ENCODE measurements at places on chromosomes 13 and 19.

- no peak for DNase-seq
Observed at GRCh38 chr19:41870401-41870873, 6.6 kb upstream of the CD79A start.

GRCh38 chr13:89066868-89067466 is 1395.8 kb downstream of the SLITRK5 start:
- DNase-seq: peak; percentile 31

DNA sequence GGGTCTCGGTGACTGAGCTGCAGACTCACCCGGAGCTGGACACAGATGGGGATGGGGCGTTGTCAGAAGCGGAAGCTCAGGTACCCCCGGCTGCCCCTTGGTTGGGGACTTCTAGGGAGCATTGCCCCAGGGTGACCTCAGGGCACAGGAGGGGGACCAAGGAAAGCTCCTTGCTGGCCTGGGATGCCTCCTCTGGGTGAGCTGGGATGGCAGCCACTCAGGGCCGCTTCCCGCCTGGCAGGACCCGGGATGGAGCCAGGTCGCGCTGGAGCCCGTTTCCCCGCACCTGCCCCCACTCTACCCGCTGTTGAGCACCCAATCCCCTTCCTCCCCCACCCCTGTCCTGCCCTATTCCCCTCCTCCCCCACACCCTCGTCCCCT is 10.8 kb downstream of the PRKCSH start:
- DNase-seq: no peak

- no peak for DNase-seq
Observed at GRCh38 chr13:75445717-75446499, 36.1 kb downstream of the TBC1D4 start.

- DNase-seq: no peak
Observed at GRCh38 chr19:19179548-19180441, 9.7 kb upstream of the MEF2B start.

- no peak for DNase-seq
Observed at GRCh38 chr19:17125062-17125727, 49.6 kb downstream of the MYO9B start.

- DNase-seq: peak; percentile 24
Observed at GRCh38 chr19:16076154-16076957, at the start of gene TPM4. TPM4 (plus strand) TSS chr19:16076495; CDS start chr19:16076566, 71 bp downstream.

- DNase-seq: no peak
Observed at GRCh38 chr13:110915874-110916206, 971 bp upstream of the ANKRD10 start.

GRCh38 chr19:48239582-48240141 is 16.1 kb downstream of the CARD8 start:
- DNase-seq: no peak

DNA sequence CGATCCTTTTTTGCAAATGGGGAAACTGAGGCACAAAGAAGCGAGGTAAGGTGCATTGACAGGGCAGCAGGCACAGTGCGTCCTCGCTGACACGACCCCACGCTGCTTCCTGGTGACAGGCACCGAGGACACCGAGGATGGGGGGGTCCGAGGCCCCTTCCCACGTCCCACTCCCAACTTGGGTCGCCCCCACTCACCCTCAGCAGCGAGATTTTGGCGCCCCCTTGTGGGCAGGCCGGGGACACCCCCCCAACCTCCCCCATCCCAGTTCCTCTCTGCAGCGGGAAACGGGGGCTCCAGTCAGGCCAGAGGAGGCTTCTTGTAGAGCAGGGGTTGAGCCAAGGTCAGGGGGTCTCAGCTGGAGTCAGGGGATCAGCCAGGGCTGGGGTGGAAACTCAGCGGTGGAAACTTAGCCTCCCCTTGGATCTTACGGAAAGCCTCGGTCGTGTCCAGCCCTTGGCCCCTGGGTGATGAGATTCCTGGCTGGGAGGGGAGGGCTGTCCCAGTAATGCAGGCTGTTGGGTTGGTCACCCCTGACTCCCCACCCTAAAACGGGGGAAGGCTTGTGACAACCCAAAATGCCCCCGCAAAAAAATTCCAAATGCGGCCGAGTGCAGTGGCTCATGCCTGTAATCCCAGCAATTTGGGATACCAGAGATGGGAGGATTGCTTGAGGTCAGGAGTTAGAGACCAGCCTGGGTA is 8.2 kb downstream of the SMIM24 start:
- DNase-seq: no peak

- DNase-seq: peak; percentile 83
Observed at GRCh38 chr13:43786766-43787517, at the start of gene ENOX1. ENOX1 (minus strand) TSS chr13:43786972.

GRCh38 chr13:50464349-50465251 is 378.9 kb downstream of the DLEU7 start:
- DNase-seq: no peak

DNA sequence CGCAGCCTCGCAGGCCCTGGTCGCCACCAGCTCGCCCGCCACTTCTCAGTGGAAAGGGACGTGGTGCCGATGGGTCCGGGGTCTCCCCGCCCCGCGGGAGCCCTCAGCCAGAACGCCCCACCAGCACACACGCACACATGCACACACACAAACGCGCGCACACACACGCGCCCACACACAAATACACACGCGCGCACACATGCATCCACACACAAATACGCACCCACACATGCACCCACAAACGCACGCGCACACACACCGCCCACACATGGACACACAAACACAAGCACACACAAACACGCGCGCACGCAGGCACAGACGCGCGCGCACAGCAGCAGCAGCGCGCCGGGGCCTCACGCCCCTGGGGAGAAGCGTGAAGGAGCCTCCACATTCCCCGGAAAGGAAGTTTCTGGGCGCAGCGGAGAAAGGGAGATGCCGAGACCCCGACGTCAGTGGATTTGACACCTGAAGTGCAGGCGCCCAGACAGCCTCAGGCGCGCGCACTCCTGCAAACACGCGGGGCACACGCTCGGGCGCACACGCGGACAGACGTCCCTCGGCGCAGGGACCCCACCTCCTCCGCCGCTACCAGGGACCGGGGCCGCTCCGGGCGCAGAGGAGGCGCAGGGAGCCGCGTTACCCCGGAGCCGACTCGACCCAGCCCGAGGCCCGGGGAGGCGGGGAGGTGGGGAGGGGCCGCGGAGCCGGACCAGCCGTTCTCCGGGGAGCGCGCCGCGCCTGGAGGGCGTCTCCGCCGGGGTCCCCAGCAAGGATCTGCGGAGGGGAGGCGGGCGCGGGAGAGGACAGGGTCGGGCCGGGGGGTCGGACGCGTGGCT is 622 bp downstream of the RASA3 start:
- DNase-seq: no peak

- DNase-seq: no peak
Observed at GRCh38 chr13:79405501-79405830, 589 bp downstream of the RBM26 start.

DNA sequence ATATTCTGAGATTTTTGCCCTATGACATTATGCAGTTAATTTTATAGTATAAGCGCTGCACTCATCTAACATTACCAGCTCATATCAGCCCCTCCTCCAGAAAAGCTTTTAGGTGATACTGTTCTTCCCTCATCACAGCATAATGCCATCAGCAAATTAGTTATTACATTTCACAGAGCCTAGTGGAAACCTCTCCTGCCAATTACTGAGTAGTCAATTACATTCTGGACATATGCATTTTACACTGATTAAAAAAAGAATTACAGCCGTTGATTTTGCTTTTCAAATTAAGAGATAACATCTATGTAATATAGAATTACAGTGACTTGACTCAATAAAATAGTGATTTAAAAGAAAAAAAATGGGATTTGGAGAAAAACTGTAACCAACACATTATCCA is 542.1 kb downstream of the UQCRFS1 start:
- DNase-seq: no peak

DNA sequence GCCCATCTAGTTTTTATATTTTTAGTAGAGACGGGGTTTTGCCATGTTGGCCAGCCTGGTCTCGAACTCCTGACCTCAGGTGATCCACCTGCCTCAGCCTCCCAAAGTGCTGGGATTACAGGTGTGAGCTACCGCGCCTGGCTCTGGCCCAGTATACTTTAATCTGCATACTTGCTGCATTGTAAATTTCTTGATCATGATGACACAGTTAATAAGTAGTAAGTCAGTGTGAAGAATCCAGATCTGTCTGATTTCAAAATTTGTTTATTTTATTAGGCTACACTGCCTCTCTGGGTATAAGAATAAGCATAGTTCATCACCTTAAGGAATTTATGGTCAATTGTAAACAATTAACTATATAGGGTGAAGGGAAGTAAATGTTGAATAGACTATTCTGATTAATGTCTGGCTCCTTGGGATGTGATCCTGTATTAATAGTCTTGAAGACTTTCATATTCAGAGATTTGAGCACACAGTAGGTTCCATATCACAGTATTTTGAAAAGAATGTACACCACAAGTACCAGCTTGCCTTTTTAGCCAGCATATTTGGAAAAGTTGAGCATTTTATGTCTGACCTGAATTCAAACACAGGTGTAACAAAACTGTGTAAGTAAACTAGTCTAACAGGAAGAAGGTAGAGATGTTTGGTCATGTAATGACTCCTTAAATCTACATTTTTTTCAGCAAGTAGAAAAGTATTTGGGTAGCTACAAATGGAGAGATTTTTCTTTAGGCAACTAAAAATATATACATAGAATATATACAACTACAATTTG is 7.4 kb downstream of the ARHGAP35 start:
- DNase-seq: no peak

DNA sequence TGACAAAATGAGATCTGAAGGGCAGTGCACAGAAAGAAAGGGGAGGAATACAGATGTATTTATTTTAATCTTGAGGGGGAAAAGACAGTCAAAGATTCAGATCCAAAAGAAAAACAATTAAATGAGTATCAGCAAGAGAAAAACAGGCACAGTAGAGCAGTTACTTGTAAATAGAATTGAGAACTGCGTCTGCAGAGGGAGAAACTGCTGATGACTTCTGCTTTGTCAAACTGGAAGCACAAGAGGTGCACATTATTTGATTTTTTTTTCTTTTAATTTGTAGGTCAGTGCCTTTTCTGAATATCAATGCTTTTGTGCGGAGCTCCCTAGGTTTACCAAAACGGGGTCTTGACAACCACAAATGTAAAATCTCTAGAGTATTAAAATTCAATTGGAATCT is 37.3 kb downstream of the EFNB2 start:
- DNase-seq: no peak

- DNase-seq: no peak
Observed at GRCh38 chr13:94169454-94170144, 309.9 kb downstream of the DCT start.

GRCh38 chr19:29833614-29834261 is 21.9 kb downstream of the CCNE1 start:
- no peak for DNase-seq

- DNase-seq: no peak
Observed at GRCh38 chr13:73189776-73190175, 131.0 kb downstream of the KLF5 start.

GRCh38 chr19:5953680-5954213 is 24.2 kb downstream of the RANBP3 start:
- DNase-seq: no peak

- DNase-seq: no peak
Observed at GRCh38 chr19:17266589-17266974, 661 bp upstream of the BABAM1 start.

DNA sequence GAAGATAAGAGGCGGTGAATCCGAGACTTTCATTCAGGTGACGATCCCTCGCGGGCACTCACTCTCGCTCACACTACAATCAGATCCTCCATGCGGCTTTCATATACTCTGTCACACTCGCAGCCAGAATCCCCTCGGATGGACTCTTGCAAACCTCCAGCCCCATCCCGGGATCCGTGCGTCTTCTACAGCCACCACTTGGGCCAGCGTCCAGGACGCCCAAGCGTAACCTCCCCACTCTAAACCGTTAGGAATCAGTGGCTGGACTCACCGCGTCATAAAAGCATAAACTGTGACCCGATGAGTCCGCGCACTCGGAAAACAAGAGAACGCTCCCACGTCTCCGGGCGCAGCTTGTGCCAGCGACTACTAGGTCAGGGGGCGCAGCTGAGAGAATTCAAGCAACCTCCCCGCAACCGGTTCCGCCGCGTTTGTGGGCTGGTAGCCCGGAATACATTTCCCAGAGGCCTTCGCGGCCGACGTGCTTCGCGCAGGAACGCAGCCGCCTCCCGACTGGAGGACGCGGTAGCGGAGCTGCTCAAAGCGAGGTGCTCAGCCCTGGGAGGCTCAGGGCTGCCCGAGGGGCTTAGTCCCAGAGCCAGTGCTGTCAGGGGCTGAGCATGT is 27.6 kb downstream of the ZNF607 start:
- peak; percentile 81 for DNase-seq

- DNase-seq: no peak
Observed at GRCh38 chr13:96803456-96804100, 190.7 kb downstream of the OXGR1 start.

GRCh38 chr13:66098931-66099628 is 1131.1 kb downstream of the PCDH9 start:
- DNase-seq: no peak

DNA sequence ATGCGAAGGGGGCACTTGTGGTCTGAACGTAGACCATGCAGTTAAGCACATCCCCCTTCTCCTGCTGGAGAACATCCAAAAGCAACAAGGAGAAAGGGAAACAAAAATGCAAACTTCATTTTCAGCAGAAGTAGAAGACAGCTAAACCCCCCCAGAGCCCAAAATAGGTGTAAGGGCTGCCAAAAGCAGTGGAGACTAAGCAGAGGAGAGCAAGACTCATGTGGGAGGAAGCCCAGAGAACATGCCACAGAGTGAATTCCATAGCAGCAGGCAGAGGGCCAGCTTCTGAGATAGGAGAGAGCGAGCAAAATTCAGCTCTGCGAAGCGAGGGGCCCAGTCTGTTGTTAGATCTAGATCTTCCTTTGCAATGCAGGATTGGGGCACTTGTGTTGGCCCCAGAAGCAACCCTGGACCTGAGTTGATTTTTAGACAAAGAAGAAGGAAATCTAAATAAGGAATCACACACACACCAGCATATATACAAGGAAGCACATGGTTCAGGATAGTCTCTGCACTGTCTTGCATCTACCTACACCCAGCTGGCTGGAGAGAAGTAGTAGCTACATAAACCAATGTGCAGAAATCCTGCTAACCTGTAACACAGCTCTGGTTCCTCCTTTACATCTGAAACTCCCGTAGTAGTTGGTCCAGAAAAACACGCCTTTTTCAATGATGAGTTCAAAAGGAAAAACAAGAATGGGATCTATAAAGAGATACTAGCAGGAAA is 199.6 kb downstream of the SPRY2 start:
- no peak for DNase-seq

DNA sequence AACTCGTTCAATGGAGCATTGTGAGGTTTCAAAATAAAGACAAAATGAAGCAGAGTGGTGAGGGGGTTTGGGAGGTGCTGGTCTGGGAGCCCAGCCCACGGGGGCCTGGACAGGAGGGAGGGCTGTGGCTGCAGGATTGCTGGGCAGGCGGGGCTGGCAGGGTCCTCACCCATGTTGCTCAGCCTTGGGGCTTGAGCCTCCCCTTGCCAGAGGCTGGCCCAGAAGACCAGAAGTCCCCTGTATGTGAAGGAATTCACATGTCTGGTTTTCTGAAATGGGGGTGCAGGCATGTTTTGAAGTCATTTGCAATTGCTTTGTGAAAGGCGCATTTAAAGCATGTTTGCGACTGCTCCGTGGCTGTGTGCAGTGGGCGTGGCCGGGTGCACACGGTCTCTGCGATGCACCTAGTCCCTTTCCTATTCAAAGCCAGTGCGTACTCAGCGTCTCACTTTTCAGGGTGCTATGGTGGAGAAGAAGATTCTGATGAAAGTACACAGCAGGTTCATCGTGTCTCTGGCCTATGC is 2.3 kb downstream of the GRK1 start:
- DNase-seq: no peak
